ENCODE measurements at places on chromosomes 13 and 19.

- no peak for DNase-seq
Observed at GRCh38 chr13:111950697-111951096, 116.3 kb upstream of the SOX1 start.

DNA sequence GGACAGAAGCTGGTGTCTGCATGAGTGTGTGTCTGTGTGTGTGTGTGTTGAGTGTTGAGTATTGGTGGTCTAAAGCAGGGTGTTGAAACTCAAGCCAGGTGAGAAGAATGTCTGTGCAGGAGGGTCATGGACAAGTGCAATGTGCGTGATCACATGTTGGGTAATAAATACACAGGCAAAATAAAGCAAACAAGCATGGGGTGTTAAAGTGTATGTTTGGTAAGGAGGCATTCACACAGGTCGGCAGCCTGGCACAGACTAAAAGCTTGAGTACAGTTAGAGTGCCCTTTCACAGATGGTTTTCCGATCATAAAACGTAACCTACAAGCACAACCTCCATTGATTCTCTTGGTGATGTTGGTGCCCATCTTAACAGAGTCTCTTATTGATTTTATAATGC, 476.9 kb upstream of the KLHL1 start:
- no peak for DNase-seq

DNA sequence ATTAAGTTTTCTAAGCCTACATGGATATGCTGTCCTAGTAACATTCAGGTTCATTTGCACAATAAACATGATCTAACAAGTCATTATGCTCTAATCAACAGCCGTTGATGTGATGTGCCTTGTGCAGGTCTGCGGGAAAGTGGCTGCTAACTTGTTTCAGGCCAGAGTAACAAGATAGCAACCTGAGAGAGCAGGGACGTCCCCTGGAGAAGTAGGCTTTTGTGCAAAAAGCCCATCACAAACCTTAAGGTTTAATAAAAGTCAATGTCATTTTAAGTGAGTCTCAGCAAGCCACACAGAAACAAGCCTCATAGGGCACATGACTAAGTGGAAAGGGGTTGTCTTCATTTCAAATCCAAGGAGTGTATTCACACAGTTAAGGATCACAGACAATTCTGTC, 17.6 kb downstream of the FOXO1 start:
- no peak for DNase-seq

GRCh38 chr13:51539887-51540286, 44.4 kb upstream of the WDFY2 start:
- no peak for DNase-seq

- no peak for DNase-seq
Observed at GRCh38 chr13:31274390-31274789, 74.6 kb downstream of the B3GLCT start.

DNA sequence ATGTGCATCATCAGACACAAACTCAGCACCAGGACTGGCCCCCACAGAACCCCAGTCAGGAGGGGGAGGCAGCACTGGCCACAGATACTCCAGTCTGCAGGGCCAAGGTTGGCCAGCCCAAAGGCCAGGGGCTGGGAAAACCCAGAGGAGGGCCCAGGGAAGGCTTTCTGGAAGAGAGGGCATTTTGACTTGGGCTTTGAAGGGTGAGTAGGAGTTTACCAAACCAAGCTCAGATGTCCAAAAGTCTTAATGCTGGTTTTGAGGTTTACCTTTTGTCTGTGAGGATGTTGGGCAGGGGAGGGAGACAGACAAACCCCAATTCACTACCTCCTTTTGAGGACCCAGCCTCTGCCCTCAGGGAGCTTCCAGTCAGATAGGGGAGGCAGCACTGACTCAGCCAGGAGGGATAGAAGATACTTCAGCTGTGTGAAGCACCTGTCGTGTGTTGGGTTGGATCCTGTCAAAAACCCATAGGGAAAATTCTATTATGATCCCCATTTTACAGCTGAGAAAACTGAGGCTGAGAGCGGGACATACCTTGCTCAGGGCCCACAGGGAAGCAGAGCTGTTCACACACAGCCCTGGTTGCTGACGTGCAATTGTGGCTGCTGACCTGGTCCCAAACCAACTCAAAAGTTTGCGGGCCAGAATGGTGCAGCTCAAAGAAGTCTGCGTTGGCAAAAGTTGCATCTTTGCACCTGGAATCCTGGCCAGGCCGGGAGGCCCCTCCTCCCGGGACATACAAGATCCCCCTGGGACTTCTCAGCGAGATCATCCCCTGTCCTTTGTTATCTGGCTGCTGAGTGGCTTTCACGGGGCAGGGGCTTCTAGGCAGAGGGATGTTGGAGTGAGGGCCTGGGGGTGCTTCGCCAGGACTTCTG, 13.1 kb downstream of the CILP2 start:
- no peak for DNase-seq

GRCh38 chr13:99087954-99088491, 110.2 kb upstream of the DOCK9 start:
- no peak for DNase-seq

DNA sequence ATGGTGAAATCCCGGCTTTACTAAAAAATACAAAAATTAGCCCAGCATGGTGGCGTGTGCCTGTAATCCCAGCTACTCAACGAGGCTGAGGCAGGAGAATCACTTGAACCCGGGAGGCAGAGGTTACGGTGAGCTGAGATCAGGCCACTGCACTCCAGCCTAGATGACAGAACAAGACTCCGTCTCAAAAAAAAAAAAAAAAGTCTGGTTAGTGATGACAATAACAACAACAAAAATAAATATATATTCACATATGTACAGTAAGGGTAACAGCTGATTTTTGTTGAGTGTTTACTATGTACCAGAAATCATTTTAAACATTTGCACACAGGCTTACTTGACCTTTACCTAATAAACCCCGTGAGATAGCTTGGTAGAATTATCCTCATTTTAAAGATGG, 23.0 kb downstream of the RRAS start:
- DNase-seq: no peak

- no peak for DNase-seq
Observed at GRCh38 chr13:32010136-32010535, 21.4 kb upstream of the FRY start.

DNA sequence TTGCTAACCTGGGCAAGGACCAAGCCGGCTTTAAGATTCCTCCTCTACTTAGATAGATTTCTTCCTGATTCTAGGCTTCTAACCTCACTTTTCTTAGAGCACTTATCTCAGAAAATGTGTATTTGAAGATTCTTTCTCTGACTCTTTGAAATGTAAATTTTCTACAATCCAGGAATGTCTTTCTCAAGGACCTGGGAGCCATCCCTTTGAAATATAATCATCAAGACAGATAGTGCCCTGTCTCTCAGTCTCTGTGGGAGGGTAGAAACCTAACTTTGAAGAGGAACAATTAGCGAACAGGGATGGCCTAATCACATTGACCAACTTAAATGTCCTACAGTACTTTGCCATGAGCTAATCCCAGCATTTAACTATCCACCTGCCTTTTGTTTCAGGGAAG, 1646.0 kb downstream of the PCDH9 start:
- no peak for DNase-seq
